Stimulated activated CD4-positive, alpha-beta T cell treated with anti-CD3 and anti-CD28 coated beads, Interleukin-1b, Interleukin-23, amount 100 ng/mL, for 48 hours (primary cell): ENCODE measurements at places on chromosomes 3 and 15.

GRCh38 chr15:31340047-31340446, 13.4 kb downstream of the KLF13 start:
- no peak for DNase-seq

DNA sequence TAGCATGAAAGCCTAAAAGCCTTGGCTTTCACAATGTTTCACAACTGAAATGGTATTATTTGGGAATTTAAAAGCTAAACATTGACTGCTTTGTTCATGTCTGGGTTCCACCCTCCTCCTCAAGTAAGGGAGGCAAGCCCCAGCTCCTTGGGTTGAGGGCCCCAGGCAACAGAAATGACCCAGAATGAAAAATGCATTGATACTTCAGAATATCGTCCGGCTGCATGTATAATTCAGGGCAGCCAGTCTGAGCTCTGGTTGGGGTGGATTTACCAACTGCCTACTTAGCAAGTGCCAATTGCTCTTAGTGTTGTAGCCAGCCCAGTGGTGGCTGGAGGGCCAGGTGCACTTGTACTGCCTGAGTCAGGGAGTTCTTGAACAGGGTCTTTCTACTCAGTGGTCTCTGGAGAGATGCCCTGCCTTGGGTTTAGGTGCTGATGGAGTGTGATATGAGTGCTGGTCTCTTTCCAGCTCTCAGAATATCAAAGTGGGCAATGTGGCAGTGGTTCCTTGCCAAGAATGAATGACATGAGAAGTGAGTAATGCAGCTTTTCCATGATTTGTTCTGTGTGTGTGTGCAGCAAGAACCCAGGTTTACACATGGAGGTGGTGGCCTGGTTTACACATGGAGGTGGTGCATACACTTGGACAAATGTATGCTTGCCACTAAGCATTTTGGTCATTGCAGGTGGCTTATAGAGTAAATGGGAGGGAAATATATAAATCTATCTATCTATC, 40.9 kb upstream of the ADAMTSL3 start:
- no peak for DNase-seq

GRCh38 chr15:31481142-31481541, 154.5 kb downstream of the KLF13 start:
- DNase-seq: no peak

GRCh38 chr3:126536126-126536525, 12.2 kb downstream of the CHST13 start:
- no peak for DNase-seq

DNA sequence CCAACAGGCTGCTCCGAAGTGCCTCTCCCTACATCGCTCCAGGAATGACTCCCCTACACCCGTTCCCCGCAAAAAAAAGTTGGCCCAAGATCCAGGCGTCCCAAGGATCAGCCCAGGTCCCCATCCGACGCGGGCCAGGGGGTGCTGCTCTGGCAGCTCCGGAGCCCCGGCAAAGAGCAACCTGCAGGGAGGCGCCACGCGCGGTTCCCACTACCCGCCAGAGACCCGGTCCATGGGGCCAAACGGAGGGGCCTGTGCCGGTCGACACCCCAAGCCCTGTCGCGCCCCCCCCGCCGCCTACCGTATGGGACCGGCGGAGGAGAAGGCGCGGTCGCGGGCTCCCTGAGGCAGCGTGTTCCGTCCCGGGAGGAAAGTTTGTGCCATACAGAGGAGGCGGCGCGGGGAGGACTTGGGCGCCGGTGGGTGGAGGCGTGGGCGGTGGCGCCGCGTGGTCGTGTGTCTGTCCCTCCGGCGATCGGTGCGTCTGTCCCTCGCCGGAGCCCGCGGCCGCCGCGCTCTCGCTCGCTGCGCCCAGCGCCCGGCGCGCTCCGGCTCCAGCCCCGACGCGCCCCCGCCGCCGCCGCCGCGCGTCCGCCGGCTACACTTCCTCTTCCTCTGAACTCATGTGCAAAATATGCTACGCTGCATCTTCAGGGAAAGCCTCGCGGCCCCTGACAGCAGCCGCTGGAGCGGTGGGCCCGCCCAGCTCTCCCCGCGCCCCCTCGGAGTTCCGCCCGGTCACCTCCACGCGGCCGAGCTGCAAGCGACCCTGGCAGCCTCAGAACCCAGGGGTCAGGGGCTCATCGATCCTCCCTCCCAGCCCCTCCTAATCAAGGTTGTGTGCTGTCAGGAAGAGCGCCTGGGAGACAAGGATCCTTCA, at the start of gene RFTN1:
Gene RFTN1, minus strand, starts transcription at position 559 of the 880 bp plus-strand sequence. CDS start 19,830 bp downstream, outside the sequence.
- DNase-seq: peak; percentile 54

- DNase-seq: no peak
Measured at GRCh38 chr15:84960391-84961113, 21.1 kb upstream of the PDE8A start.

DNA sequence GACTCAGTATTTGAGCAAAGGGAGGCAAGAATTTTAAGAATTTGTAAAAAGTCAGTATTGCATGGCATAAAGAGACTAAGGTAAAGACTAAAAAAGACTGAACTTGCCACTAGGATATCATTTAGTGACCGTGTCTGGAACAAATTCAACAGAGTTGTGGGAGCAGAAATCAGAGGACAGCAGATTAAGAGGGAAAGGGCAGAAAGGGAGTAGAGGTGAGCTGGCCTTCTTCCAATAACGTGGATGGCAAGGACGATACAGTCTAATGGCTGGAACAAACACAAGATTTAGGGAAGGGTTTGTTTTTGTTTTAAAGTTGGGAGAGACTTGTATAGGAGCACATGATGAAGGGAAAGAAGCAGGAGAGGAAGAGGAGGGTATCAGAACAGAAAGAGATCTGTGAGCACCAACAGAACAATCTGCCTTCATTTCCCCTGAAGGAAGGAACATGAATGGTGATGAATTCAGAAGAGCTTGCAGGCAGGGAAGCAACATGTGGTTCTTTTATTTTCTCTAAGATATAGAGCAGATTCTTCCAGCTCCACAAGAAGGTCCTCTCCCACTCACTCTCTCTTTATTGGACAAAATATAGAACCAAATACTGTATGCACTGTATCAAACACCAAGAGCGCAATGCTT, 8.6 kb downstream of the VGLL4 start:
- no peak for DNase-seq

DNA sequence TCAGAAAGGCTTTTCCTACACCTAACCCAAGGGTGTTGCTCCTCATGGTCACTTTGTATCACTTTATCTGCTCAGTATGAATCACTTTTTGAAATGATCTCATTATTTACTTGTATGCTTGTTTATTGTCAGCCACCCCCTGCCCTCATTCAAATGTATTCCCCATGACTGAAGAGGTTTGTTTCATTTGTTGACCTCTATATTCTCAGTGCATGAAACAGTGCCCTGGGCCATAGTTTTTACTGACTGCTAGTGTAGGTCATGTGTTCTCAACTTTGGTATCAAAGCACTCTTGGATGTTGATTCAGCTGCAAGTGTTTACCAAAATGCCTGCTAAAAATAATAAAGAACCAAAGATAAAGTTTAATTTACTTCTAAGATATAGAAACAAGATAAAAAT, 381.7 kb upstream of the ARPP21 start:
- DNase-seq: no peak

- DNase-seq: no peak
Measured at GRCh38 chr15:71259866-71260265, 144.6 kb downstream of the THSD4 start.

DNA sequence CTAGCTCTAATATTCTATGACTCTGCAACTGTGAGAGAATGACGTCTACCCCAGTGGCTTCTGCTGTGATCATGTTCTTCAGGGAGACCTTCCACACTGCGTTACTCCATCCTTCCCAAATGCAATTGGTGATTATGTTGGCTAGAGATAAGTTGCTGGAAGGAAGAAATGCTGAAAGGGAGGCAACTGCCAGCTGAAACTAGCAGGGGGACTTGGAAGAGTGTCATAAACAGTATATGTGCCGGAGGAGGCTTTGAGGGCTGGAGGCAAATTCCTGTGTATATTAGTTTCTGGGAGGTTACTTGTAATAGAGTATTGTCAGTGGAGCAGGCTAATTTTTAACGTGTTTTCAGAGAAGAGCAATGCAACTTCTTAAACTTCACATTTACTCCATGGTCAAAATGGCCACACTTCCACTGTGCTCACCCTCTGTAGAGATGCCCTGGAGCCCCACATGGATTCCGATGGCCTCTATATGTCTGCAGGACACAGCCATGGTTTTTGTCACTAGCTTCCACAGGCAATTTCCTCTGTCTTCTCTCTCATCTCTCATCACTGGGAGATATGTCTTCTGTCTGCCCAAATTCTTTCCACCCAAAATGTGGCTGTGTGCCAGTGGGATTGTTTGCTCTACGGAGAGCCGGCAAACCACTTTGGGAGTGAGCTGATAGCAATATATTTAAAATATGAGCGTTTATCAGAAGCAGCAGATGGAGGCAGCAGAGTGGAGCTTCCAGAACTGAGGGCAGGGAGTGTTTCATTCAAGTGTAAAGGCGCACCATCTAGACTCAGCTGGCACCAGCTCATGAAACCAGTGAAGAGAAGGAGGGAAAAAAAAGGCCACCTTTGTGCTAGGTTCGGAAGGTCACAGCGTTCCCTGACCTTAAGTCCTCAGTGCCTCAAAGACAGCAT, 13.3 kb upstream of the CD47 start:
- DNase-seq: no peak

- DNase-seq: no peak
Measured at GRCh38 chr3:16429086-16429485, 84.4 kb downstream of the RFTN1 start.

GRCh38 chr3:152399374-152399773, 130.6 kb downstream of the MBNL1 start:
- DNase-seq: no peak

- DNase-seq: no peak
Measured at GRCh38 chr15:41880156-41880877, 13.5 kb downstream of the SPTBN5 start.

- no peak for DNase-seq
Measured at GRCh38 chr3:119924111-119925094, 142.5 kb downstream of the NR1I2 start.
